Ascending aorta (tissue), 2 donors: ENCODE measurements at places on chromosomes 11 and 22.

DNA sequence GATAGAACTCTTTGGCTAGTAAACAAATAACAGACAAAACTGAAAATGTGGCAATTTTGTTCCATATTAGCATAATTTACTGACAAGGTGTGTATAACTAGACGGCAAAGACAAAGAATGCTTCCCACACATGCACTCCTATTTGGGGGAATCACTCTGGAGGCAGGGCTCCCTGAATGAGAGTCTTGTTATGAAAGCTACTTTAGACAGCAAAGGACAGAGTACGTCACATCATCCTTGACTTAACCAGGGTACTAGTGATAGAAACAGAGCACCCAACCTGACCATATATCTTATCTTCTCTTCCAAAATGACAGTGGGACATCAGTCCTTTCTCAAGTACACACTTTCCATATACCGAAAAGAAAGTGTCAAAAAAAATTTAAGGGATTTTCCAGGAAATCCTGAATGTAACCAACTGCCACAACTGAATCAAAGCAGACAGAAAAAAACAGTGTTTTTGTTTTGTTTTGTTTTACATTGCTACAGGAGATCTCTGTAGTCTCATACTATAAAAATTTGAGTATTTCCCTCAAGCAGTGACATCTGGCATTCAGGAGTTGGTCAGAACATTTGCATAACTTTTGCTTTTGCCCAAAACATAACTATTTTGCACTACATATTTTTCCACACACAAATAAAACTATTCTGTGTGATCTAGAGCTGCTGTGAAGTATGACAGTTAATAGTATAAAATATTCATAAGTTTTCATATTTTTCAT is 98.9 kb downstream of the ARHGAP20 start:
- no peaks in the 10 kb centered on the region for H3K36me3 ChIP-seq
- no peak overlapping the region for H3K27ac ChIP-seq
- no peaks in the 10 kb centered on the region for H3K27me3 ChIP-seq
- no peak overlapping the region for H3K4me3 ChIP-seq
- DNase-seq = no peak
- no peaks in the 10 kb centered on the region for H3K4me1 ChIP-seq

DNA sequence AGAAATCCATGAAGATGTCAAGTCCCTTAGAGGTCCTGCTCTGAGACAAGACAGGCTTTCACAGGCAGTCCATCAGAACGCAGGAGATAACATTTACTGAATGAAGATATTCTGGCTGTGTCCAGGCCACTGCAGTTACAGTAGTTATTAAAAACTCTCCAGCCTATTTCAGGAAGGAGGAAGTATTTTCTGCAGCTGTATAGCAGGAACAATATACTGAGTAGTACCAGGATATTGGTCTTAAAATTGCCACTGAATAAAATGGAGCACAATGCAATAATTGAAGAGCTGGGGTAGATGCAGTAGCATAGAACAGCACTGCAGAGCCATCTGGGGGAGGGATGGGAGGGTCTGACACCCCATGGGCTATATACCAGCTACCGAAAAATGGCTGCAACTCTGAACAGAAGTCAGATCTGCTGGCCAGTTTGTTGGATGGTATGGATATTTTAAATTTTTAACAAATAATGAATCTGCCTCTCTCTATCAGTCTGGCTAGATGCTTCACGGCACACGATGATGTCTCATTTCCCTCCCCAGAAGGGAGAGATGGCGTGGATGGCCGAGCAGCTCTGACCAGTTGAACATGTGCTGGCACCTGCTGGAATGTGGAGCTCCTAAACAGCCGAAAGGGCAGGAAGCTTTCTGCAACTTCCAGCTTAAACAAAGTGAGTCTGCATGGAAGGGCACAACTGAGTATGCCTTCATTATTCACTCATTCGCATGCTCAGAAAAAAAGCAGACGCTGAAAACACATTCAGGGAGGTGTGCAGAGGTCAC is 342.1 kb upstream of the SYN3 start:
- H3K27me3 ChIP-seq = no peaks in the 10 kb centered on the region
- H3K4me3 ChIP-seq = no peak overlapping the region
- no peak for DNase-seq
- no peaks in the 10 kb centered on the region for H3K4me1 ChIP-seq

DNA sequence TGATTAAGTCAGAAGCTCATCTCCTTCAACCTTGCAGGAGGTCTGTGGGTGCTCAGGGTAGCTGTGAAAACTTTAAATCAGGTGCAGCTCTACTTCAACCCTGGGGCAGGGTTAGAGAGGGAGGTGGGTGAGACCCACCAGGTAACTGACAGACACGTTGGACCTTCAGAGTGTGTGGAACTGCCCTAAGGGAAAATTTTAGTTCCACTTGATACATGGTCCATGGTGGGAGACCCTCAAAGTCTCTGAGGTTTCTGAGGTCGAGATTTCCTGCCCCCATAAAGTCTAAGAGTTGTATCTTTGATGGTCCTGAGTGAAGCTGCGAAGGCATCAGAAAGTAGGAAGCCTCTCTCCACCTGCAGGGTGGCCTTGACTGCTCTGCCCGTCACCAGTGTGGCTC is 23.9 kb upstream of the NNMT start:
- DNase-seq = no peak
- peaks cover 12% of the 10 kb centered on the region for H3K36me3 ChIP-seq
- H3K27me3 ChIP-seq = no peaks in the 10 kb centered on the region
- H3K4me1 ChIP-seq = no peaks in the 10 kb centered on the region
- no peak overlapping the region for H3K27ac ChIP-seq
- H3K4me3 ChIP-seq = no peak overlapping the region

DNA sequence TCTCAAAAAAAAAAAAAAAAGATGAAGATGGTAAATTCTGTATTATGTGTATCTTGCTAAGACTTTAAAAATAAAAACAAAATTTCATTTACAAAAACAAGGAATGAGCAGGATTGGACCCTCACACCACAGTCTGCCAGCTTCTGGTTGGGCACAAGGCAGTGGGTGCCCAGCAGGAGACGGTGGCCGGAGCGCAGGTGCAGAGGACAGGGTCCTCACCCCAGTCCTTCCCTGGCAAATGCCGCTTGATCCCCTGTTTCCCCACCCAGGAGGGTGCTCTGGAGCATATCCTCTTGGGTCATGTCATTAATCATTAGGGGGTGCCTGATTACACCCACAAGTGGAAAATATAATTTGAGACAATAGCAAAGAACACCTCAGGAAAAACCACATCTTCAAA is 31.2 kb downstream of the SHANK2 start:
- H3K36me3 ChIP-seq = no peaks in the 10 kb centered on the region
- no peak for DNase-seq

GRCh38 chr11:92267968-92268367 is 43.4 kb downstream of the FAT3 start:
- no peaks in the 10 kb centered on the region for H3K27me3 ChIP-seq
- no peaks in the 10 kb centered on the region for H3K4me1 ChIP-seq

- H3K4me1 ChIP-seq = no peaks in the 10 kb centered on the region
- DNase-seq = no peak
- H3K36me3 ChIP-seq = no peaks in the 10 kb centered on the region
- no peak overlapping the region for H3K4me3 ChIP-seq
- no peaks in the 10 kb centered on the region for H3K27me3 ChIP-seq
- no peak overlapping the region for H3K27ac ChIP-seq
Measured at GRCh38 chr11:115242982-115243381, 261.2 kb downstream of the CADM1 start.

DNA sequence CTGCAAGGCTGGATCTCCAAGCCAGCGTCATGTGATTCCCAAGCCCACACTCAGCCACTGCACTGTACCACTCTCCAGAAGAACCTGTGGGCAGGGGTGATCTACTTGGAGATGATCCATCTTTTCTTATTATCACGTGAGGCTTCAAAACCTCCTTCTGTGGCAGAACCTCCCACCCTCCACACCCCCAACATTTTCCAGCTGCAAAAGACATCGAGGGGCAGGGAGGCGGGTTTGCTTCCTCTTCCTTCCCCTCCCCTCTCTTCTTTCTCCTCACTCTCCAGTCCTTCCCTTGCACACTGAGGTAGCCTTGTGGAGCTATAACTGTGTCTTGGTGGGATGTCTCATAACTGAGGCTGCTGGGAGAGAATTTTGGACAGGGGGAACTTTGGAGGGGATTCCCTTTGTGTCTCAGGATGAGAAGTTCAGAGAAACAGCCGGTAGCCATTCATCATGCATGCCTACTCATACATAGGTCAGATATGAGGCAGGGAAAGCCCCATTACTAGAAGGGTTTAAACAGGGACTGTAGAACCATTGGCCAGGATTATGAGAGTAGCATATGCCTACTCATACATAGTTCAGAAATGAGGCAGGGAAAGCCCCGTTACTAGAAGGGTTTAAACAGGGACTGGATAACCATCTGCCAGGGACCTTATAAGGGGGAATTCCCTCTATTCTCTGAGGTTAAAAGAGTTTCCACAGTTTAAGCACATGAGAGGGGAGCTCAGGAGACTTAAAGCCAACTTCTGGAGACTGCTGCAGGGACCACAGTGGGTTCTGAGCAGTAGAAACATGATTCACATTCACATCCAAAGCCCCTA is 420.7 kb upstream of the CADM1 start:
- no peaks in the 10 kb centered on the region for H3K36me3 ChIP-seq
- no peaks in the 10 kb centered on the region for H3K4me1 ChIP-seq
- no peak overlapping the region for H3K4me3 ChIP-seq
- no peak for DNase-seq
- H3K27ac ChIP-seq = no peak overlapping the region
- H3K27me3 ChIP-seq = no peaks in the 10 kb centered on the region

DNA sequence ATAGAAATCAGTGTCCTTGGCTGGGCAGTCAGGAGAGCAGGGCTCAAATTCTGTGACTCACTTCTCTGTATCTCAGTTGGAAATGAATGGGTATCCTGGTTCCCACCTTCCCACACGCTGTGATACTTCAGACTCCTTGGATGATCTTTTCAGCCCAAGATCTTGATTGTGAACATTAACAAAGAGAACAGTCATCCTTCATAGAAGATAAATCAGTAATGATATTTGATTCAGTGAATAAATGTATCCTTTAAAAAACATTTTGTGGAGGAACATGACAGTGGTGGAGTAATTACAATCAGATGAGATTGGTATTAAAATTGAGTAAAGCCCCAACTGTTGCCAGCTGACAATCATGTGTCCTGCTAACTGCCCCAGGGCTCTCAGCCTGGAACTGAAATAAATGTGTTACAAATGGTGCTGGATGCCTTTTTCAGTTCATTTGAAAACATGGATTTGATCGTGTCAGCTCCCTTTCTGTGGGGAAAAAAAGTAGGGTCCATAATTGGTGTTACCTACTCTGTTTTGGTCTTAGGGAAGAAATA is 72.9 kb upstream of the OR5AN1 start:
- H3K4me3 ChIP-seq = no peak overlapping the region
- no peaks in the 10 kb centered on the region for H3K36me3 ChIP-seq
- H3K4me1 ChIP-seq = no peaks in the 10 kb centered on the region
- no peak for DNase-seq
- H3K27ac ChIP-seq = no peak overlapping the region

DNA sequence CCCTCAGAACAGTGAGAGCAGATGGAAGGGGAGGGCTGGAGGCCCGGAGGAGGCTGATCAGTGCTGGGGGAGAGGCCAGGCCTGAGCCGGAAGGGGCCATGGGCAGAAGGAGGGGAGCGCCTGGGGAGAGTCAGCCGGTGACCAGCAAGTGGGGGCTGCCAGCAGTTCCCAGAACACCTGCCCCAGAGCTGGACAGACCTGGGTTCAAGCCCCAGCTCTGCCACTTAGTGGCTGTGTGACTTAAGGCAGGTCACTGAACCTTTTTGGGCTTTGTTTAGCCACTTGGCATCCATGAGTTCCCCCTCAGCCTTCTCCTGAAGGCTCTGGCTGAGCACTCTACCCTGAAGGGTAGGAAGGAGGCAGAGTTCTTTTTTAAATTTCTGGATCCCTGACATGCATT is 17.4 kb downstream of the WNT11 start:
- no peaks in the 10 kb centered on the region for H3K36me3 ChIP-seq
- H3K27ac ChIP-seq = no peak overlapping the region
- H3K4me1 ChIP-seq = no peaks in the 10 kb centered on the region
- no peaks in the 10 kb centered on the region for H3K27me3 ChIP-seq

DNA sequence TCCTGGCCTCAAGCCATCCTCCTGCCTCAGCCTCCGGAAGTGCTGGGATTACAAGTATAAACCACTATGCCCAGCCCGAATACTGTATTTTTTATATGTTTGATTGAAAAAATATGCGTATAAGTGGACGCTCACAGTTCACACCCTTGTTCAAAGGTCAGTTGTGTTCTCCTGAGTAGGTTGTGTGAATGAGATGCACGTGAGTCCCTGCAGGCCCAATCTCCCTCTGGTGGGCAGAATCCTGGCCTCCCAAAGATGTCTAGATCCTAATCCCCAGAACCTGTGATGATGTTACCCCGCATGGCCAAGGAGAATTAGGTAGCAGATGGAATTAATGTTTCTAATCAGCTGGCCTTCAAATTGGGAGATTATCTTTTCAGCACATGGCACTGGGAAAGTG is 41.9 kb downstream of the CTTN start:
- DNase-seq = no peak
- no peak overlapping the region for H3K27ac ChIP-seq
- H3K4me1 ChIP-seq = no peaks in the 10 kb centered on the region
- peaks cover 37% of the 10 kb centered on the region for H3K36me3 ChIP-seq

- no peak overlapping the region for H3K27ac ChIP-seq
- H3K4me1 ChIP-seq = no peaks in the 10 kb centered on the region
- DNase-seq = no peak
- no peak overlapping the region for H3K4me3 ChIP-seq
- H3K27me3 ChIP-seq = no peaks in the 10 kb centered on the region
- H3K36me3 ChIP-seq = peaks cover 8% of the 10 kb centered on the region
Measured at GRCh38 chr22:25930788-25931310, 188.9 kb downstream of the MYO18B start.

- H3K36me3 ChIP-seq = no peaks in the 10 kb centered on the region
- peaks cover 2% of the 10 kb centered on the region for H3K4me1 ChIP-seq
- H3K27ac ChIP-seq = no peak overlapping the region
- DNase-seq = no peak
- H3K4me3 ChIP-seq = no peak overlapping the region
- H3K27me3 ChIP-seq = no peaks in the 10 kb centered on the region
Measured at GRCh38 chr11:119625206-119625978, 103.6 kb downstream of the NECTIN1 start.

DNA sequence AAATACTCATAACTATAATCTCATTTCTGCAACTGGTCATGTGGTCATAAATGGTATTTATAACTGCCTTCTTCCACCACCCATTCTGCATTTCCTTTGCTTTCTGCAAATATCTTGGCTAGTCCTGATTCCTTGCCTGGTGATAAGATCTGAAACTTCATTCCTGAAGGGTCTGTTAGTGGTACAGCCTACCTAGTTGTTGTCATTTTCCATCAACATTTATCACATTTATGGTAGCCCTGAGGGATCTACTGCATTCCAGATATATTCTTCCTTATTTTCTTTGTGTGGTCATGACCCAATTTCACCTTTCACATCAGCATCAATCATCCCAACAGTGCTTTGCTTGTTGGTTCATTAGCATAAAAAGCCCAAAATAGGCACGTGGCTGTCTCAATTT is 50.1 kb downstream of the DDX6 start:
- H3K4me1 ChIP-seq = no peaks in the 10 kb centered on the region
- no peaks in the 10 kb centered on the region for H3K36me3 ChIP-seq

- H3K27me3 ChIP-seq = no peaks in the 10 kb centered on the region
- H3K4me3 ChIP-seq = no peak overlapping the region
- no peak overlapping the region for H3K27ac ChIP-seq
- peaks cover 10% of the 10 kb centered on the region for H3K36me3 ChIP-seq
Measured at GRCh38 chr11:77347948-77348347, 46.5 kb upstream of the GDPD4 start.
